Hematopoietic multipotent progenitor cell (in vitro differentiated cells): ENCODE measurements at places on chromosomes 2 and 18.

DNA sequence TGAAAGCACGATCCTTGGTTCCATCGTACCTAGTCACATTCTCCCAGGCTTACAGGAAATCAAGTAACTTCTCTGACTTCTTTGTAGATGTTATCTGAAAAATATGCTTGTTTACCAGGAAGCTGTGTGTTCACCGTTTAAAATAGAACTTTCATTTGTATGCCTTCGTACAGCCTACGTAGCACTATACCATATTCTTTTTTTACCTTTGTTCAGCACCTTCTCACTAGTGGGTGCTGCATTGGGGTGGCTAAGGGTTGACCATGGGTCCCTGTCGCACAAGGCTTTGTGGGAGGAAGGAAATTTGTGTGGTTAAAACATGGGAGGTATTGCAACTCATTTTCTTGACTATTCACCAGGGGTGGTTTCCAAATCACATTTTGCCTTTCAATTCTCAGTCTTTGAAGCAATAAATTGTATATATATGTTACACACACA lies 16.6 kb downstream of the MALT1 start:
- peak; percentile 32 for DNase-seq

- no peak for DNase-seq
Measured at GRCh38 chr18:79733135-79733701, 53.6 kb downstream of the CTDP1 start.

- DNase-seq = no peak
Measured at GRCh38 chr2:45068571-45069140, 59.4 kb upstream of the SIX2 start.

DNA sequence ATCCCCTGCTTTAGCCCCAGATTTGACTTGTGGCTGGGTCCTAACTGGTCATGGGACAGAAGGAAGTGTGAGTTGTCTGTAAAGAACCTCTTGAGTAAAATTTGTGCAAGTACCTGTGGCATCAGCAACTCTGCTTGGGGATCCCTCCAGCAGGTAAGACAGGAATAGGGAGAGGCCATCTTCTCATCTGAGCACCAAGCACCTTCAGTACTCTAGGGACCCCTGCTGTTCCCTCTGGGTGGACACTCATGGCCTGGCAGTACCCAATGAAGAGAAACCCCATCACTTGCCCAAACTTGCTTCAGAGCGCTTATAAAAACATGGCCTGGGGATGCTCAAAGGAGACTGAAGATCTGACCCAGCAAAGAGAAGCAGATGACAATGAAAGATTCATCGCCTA lies 297.8 kb downstream of the SP3 start:
- DNase-seq = no peak

- no peak for DNase-seq
Measured at GRCh38 chr2:160201849-160202539, 1.9 kb upstream of the ITGB6 start.

GRCh38 chr2:27309651-27310050 lies 1.4 kb upstream of the UCN start:
- no peak for DNase-seq

GRCh38 chr2:188404341-188405004 lies 112.8 kb downstream of the GULP1 start:
- DNase-seq = no peak

DNA sequence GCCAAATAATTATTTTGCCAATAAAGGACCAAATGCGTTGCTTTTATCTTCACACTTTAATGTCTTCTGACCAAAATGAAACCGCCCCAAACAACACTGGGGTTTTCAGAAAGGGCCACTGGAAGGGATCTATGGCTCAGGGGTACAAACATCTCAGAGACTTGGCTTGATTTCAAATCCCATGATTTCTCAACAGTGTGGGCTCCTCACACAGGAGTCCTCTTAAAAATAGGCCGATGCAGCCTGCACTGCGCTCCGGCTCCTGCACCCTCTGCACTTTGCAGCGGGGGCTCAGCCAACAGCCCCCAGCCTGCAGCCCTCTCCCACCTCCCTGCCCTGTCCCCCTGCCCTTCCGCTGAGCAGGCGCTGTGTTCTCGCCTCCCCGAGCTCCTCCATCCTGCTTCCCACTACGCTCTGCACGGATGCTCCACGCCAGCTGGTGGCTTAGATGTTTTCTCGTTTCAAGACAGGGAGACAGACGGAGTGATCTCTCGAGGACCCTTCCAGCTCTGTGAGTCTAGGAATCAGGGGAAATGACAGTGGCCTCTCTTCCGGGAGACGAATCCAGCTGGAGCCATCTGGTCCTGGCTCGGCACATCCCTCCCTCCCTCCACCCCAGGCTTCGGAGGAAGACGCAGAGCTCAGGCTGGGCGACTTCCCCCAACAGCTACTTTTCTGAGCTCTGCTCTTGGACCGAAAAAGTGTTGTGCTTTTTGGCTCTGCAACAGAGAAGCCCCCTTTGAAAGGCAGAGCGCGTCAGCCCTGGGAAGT lies 71.4 kb downstream of the KCNF1 start:
- no peak for DNase-seq

DNA sequence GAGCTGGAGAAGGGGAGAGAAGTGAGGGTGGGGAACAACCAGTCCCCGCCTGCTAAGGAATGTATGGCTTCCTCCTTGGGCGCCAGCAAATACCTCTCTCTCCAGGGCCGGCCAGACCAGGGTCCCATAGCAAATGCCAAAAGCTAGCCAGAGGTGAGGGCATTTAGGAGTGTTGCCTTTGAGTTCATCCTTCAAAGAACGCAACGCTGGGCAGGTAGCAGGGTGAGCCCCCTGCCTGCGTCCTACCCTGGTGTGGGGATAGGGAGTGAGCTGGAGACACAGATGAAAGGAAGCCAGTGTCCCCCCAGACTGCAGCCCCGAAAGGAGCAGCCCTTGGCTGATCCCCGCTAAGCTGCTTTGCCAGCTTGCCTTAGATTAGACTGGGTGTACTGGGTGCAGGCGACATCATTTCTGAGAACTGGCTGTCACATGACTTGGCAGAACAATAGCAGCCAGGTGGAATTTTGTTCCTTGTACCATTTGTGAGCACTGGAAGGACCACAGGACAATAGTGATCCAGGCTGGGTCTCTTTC lies 40.4 kb downstream of the KLHL29 start:
- no peak for DNase-seq

DNA sequence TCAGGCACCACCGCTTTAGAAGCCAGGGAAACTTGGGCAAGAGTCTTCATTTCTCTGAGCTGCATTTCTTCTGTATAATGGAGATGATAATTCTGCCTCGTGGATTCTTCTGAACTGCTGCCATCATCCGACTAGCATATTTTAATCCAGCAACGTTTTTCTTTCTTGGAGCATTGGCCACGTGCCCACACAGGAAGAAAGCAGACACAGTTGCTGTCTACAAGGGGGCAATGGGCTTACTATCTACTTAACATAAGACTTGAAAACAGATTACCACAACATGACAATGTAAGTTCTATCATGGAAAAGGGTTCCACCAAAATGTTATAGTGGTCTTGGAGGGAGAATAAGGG lies 176.5 kb downstream of the FAM210A start:
- DNase-seq = no peak

GRCh38 chr2:139055202-139055601 lies 275.0 kb upstream of the NXPH2 start:
- DNase-seq = no peak

DNA sequence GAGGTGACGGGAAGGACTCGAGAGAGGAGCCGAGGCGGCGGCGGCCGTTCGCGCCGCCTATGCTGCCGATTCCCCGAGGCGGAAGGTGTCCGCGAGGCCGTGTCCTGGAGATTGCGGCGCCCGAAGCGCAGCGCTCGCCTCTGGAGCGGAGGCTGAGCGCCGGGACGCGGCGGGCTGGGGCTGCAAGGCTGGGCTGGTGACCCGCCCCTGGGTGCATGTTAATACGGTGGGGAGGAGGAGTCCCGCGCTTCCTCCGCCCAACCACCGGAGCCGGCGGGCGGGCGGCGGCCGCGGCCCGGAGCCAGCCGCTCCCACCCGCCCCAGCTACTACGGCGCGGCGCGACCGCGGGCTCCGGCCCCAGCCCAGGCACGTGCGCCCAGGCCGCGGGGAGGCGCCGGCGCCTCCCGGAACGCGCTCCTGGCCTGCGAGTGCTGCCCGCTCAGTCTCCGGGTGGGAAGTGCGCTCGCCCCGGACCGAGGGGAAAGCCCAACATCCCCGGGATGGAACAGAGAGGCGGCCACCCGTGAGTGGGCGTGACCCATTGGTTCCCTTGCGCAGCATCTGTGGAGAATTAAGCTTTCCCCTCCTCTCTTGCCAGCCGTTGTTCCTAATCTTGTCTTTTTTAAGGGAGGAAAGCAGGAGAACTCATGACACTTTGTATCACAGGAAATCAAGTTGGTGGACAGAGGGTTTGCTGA lies at the start of gene DLGAP1:
Gene DLGAP1 (minus strand): TSS at position 195 of the 699 bp plus-strand sequence.
- no peak for DNase-seq

GRCh38 chr18:63477968-63478367 lies 1.2 kb downstream of the SERPINB5 start:
- no peak for DNase-seq

DNA sequence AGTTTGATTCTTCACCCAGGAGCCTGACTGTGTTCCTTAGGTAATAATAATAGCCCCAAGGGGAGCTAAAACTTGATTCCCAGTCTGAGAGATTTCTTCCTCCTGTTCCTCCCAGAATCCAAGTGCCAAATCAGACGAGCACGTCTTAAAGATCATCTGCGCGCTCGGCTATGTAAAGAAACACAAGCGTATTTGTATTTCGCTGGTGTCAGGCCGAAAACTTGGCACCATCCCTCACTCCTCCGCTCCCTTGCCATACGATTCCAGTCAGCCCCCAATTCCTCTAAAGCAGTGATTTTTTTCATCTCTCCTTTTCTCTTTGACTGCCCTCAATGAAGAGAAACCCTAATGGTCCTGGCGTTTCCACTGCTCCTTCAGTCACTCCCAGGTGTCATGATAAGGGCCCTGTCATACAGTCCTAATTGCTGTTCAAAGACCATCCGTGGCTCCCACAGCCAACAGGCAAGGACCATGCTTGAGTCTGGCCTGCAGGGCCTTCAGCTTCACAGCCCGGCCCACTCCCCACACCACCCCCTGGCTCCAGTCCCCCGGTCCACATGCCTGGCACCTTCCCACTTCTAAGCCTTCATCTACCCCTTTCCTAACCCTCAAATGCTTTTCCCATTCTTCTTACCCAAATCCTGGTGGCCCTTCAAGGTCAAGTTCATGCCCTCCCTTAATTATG lies 130.8 kb upstream of the ID2 start:
- no peak for DNase-seq

DNA sequence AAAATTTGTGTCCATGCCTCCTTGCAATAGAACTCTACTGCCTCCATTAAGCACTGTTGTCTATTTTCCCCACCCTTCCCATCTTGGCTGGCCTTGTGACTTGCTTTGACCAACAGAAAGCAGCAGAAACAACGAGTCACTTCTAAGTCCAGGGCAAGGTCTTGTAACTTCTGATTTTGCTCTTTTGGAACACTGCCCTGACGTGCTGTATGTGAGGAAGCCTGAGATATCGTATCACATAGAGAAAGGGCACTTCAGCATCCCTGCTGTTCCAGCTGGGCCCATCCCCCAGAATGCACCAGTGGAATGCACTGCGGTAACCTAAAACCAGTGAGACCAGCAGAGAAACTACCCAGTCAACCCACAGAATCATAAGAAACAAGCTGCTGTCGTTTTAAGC lies 28.1 kb downstream of the NCKAP1 start:
- DNase-seq = no peak

DNA sequence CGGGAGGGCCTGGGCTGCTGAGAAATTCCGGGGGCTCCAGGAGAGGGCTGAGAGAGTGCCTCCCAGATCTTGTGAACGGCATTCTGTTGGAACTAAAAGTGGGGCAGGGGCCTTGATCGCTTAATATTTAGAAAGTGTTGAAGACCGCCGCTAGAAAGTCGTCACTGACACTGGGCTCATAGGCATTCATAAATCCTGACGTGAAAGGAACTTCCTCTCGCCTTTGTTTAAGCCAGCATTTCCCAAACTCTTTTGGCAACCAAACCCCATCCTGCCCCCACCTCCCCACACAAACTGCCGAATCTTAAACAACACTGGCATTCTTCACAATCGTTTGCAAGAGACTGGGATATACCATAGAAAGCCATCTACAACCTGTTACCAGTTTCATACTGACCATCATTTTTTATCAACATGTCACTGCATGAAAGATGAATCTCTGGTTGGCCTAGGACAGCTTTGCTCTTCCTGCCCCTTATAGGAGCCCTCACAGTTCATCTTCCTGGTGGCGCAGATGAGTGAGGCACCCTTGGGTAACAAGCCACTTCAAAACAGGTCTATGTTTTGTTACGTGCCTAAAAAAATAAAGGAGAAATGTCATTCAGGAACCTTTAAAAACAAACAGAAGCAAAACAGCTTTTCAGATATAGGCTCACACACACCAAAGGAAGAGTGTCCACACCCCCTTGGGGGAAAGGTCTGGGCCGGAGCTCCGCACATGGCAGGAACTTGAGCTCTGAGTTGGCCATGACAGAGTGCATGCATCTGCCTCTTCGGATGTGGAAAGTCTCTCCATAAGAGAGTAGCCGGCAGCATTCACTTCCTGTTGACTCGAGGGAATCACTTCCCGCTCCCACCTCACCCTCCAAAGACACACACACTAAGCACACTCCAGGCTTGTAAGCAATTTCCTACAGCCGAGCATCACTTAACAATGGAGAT lies 13.0 kb downstream of the MTERF4 start:
- no peak for DNase-seq

- no peak for DNase-seq
Measured at GRCh38 chr18:76970770-76971559, 148.6 kb downstream of the ZNF236 start.

GRCh38 chr2:33785201-33786106 lies 186.4 kb upstream of the FAM98A start:
- no peak for DNase-seq

DNA sequence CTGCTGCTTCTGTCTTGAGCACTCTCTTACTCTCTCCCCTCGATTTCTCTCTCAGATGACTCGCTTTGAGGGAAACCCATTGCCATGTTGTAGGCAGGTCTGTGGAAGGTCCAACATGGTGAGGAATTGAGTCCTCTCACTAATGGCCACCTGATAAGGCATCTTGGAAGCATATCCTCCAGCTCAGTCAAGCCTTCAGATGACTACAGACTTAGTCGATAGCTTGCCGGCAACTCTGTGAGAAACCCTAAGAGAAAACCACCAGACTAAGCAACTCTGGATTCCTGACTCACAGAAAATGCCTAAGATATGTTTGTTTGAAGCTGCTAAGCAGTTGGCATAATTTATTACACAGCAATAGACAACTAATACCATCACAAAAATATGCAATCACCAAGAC lies 51.2 kb downstream of the WDR75 start:
- DNase-seq = no peak

DNA sequence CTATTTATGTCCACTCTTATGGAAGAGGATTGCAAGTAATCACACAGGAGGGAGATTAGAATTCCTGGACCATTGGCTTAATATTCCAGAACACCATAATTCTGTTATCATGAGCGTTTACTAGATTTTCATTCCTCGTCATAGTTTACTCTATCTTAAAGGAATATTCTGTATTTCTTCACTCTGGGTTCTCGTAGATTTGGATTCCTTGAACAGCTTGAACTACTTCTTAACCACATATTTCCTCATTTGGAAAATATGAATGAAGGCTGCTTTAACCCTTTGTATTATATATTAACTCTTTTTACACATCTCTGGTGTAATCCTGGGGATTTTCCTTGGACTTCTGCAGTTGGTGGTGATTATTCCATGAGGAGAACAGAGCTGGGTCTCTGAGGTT lies 46.3 kb upstream of the CCBE1 start:
- no peak for DNase-seq

- no peak for DNase-seq
Measured at GRCh38 chr2:50241282-50241681, 790.6 kb downstream of the NRXN1 start.

GRCh38 chr2:59314031-59314766 lies 1073.1 kb upstream of the FANCL start:
- DNase-seq = no peak

- no peak for DNase-seq
Measured at GRCh38 chr2:69992310-69993047, 31.0 kb upstream of the ASPRV1 start.
